Ovary (tissue), 10 donors: ENCODE measurements at places on chromosomes 12 and 14.

GRCh38 chr12:75550401-75551240, 39.2 kb upstream of the KRR1 start:
- DNase-seq, result no peak

- no peak for DNase-seq
These were observed 324.2 kb downstream of the AEBP2 start for GRCh38 chr12:19763488-19763887.

- no peak for DNase-seq
These were observed 15.1 kb upstream of the SYNDIG1L start for GRCh38 chr14:74441113-74441512.

GRCh38 chr14:71557351-71557750, 374.9 kb upstream of the RGS6 start:
- no peak for DNase-seq

DNA sequence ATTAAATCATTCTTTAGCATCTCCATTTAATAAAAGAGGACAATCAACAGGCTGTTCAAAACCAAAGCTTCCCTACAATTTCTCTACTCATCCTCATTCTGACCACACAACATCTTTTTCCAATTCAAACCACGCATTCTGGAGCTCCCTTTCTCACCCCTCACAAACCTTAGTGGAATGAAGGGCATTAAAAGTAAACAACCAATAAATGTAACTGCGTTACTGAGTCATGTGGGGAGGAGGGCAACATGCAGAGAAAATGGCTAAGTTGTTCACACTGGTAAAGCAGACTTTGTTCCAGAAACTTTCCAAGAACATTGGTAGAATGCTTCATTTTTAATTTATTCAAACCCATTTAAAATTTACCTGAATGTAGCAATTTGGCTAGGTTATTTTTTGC, 19.6 kb downstream of the SOX5 start:
- DNase-seq, result no peak

DNA sequence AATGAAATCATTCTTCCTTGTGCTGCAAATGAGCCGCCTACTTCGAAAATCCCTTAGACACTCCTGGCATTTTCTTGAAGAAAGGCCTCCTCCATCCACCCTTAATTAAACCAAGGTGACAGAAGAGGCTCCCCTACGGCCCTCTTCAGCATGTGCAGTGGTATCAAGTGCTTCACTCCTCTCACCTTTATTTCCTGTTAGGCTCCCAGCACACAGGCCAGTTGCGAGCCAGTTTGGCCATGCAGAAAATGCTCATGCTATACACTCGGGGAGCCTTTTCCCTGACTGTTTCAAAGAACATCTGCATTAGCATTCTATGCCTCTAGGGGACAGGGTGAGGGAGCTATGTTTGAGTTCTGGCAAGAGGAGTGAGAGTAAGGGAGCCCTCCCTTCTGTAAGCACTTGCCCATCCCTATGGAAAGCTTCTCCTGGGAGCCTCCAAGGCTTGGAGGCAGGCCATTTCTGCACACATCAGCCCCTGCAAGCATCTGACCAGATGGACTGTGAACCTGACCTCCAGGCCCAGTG, 291.5 kb downstream of the RPS29 start:
- no peak for DNase-seq

GRCh38 chr14:85382341-85382740, 147.6 kb upstream of the FLRT2 start:
- no peak for DNase-seq

DNA sequence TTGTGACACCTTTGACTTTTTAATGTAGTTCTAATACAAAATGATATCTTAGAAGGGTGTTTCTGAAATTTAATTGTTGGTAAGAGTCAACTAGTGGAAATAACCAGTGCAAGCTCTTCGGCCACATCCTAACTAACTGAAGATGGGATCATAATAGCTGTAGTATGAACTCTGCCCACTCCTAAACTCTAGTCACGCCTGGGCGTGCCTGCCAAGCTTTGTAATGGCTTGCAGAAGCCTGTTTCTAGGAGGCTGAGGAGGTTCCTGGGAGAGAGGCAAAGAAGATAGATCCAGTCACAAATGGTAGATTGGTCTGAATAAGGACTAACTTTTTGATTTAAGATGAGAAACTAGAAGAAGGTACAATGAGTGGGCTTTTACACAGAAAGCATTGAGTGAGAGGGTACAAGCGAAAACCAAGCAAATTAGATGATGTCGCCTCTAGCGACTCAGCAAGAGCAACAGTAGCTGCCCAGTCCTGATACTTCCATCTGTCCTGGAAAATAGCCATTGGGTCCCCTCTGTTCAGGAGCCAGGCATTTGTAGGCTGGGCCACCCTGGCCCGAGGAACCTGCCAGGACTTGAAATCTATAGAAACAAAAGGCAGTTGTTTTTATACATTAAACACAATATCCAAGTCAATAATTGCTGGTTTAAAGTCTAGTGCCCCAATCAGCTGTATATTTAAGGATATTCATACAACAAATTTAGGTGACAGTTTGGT, 148.8 kb downstream of the SLC38A4 start:
- DNase-seq, result no peak

GRCh38 chr12:82756303-82756702, 69.6 kb downstream of the TMTC2 start:
- DNase-seq, result no peak

DNA sequence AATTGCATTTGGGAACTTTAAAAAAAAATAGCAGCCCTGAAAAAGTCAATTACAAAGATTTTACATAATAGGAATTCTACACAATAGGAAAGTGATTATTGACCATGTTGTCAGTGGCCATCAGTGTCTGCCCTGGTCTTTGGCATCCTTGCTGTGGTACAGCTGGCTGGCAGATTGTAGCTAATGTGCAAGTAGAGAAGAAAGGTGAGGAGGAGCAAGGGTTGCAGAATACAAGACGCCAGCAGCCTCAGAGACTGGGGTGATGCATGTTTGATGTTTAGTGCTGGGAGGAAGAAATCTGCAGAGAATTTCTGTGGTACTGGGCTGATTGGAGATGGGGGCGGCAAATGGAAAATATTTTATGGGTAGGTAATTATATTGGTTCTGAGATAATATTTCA, 322.9 kb downstream of the TMEM117 start:
- DNase-seq, result no peak

GRCh38 chr12:127172861-127173260, 1094.1 kb upstream of the TMEM132C start:
- no peak for DNase-seq

DNA sequence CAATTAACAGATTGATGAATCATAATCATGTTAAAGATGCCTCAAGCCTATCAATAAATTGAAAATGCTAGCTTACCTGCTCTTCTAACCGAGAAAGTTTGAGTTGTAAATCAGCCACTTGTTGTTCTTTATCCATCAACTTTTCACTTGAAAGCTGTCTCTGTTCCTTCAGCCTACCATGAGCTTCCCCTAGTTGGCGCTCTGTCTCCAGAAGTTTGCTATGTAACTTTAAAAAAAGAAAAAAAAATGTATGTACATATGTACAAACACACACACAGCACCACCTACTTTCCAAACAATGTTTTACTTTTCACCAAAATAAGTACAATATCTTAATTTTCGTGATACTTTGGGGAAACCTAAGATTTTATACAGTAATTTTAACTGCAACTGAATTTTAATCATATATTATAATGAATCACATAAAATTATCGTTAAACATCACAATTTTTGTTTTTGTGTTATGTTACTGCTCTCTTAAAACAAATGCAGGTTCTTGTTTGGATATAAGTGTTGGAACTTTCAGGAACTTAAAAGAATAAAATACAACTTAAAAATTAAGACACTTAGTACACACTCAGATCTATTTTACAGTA, 101.2 kb downstream of the EEA1 start:
- DNase-seq, result no peak

DNA sequence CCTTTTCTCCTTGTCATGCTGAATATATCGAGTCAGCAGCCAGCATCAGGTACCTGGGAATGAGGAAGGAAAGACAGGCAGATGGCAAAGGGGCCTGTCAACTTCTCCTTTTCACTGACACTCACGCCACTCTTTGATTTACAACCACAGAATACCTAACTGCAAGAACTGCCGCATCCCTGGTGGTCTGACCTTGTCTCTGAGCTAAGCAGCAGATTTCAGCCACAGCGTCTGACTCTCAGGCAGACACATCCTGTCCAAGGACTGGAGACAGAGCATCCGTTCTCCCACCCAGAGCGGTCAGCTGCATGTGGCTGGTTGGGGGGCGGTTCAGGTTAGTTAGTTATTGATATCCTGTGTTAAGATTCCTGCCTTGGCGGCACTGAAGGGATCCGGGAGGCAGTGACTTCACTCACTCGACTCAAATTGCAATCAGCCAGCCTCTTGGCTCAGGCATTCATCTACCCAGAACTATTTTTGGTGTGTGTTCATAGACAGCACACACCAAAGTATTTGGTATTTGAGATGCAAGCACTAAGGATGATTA, 11.2 kb upstream of the MAP1LC3B2 start:
- no peak for DNase-seq

DNA sequence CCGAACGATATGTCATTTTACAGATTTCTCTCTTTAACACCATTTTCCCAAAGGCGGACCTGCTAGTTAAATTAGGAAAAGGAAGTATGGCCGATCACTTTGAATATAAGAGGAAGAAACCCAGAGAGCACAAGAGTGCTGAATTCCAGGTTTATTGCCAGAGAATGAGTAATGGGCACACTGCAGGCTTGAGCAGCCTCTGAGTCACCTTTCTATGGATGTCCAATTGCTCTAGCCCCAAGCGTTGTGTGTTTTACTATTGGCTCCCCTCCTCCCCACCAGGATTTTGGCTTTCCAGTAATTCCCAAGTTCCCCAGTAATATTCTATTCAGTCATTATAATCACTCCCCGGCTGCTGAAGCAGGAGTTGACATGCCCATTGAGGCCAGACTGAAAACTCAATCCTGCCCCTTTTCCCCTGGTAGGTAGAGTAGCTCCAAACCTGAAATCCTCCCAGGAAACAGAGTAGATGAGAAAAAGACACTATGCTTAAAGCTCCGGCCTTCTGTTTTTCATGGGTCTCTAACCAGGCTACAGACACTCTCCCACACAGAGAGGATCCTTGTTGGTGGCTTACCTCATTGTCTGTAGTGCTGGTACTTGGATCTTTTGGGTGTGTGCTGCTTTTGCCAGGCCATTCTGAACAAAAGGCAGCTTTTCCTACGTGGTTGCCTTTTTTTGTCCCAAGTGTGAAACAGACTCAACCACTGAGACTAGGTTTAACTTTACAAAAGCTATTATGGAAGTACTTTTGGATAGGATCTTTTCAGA, 704.3 kb upstream of the FLRT2 start:
- DNase-seq, result no peak

DNA sequence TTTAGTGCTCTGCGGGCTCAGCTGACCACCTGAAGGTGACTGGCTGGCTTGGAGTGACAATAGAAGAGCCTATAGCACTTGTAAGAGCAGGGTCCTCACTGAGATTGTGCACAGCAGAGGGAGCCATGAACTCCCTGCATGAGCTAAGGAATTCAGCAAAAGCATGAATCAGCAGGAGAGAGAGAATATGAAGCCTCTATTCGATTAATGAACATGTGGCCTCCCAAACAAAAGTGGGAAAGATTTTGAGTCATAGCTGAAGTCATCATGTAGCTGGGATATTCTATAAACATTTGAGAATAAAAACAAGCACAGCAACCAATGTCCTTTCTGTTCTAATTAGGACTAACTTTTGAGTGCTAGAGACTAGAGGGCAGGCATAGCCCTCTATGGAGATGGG, 626.6 kb downstream of the DIO2 start:
- DNase-seq, result no peak

- no peak for DNase-seq
These were observed 33.0 kb upstream of the TSPAN9 start for GRCh38 chr12:3044141-3044630.

GRCh38 chr14:100776681-100777365, 49.1 kb upstream of the MEG3 start:
- DNase-seq, result no peak

- no peak for DNase-seq
These were observed 2.7 kb downstream of the PCNX4 start for GRCh38 chr14:60094306-60094897.

- no peak for DNase-seq
These were observed 422.1 kb upstream of the SYT1 start for GRCh38 chr12:78442454-78442801.

- DNase-seq, result no peak
These were observed 102.0 kb downstream of the LGR5 start for GRCh38 chr12:71541583-71541982.

- DNase-seq, result no peak
These were observed 264.0 kb upstream of the GRIP1 start for GRCh38 chr12:66942741-66943465.

GRCh38 chr14:81400852-81401251, 728 bp upstream of the STON2 start:
- no peak for DNase-seq

DNA sequence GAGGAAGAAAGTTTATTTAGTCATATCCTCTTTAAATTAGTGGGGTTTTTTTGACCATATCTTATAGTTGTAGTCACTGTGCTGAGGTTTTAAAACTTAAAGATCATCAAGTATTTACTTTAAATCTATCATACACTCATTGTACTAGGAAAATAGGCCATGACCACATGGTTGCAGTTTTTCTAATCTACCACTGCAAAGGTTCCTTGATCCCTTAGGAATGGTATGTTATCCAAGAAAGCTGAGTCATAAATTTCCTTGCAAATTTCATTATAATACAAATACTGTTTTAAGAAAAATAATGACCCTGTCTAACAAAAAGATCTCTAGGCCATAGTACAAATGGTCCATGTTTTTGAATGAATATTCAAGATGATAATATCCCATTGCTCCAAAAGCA, 74.7 kb downstream of the DBX2 start:
- DNase-seq, result no peak

DNA sequence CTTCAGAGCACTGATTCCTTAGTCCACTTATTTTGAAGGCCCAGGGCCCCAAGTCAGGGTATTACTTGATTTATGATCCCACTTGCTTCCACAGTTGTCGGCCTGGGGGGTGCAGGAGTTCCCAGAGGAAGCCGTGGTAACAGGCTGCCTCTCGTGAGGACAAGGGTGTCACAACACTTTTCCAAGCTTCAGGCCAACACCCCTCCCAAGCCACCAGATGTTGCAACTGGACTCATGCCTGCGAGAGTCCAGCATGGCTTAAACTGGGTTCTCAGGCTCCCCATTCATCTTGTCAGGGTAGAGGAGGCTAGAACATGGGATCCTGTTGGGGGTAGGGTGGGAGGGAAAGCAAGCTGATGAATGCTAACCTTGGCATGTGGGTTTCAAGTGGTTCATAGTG, 56.1 kb downstream of the BMP4 start:
- no peak for DNase-seq
